NCI-H345 (cell line): ENCODE measurements at places on chromosomes 11 and 22.

GRCh38 chr11:95453616-95454171, 222.7 kb upstream of the SESN3 start:
- DNase-seq: peak; percentile 53

DNA sequence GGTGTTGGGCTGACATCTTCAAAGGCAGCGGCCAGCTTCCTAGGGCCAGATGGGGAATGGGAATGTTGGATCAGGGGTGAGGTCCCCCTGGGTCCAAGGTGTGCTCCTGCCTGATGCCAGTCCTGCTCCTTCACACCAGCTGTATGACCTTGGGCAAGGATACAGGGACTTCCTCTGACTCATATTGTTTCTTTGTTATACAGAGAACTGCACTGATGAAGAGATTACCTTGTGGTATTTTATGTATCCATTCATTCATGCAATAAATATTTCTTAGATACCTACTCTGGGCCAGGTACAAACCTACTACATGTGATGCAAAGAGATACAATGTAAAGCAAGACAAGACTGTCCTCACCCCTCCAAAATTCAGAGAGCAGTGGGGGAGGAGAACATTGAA, 3.9 kb upstream of the OPCML start:
- no peak for DNase-seq

- no peak for DNase-seq
Observed at GRCh38 chr22:46131151-46131587, 19.2 kb upstream of the PPARA start.

- no peak for DNase-seq
Observed at GRCh38 chr11:110053848-110054414, 39.3 kb upstream of the ZC3H12C start.

DNA sequence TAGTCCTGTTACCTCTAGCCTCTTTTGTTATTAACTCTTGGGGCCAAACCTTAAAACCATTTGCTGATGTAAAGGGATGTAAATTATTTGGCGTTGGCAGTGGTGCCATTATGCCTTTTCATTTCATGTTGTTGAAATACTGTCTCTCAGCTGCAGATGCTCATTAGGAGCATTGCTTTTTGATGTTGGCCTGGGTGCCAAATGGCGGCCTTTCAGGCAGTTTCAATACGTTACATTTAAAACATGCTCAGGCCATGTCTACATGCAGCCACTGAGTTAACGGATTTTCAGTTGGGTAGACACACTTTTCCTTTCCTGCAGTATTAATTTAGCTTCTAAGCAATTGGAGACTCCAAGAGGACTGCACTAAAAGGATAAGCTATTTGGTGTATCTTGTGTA, 5.3 kb downstream of the NCAM1 start:
- no peak for DNase-seq

DNA sequence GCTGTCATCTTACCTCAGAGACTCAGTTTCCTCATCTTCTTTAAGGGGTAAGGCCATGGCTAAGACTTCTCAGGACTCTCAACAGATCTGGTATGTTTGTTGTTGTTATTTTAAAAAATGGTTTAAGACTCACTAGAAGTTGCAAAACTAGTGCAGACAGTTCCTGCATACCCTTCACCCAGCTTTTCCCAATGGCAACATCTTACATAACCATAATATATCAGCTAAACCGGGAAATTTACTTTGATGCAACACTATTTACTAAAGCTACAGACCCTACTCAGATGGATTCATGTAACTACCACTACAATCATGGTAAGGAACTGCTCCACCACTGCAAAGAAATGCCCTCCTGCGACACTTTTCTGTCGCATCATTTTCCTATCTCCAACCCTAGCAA, 20.4 kb downstream of the LGR4 start:
- no peak for DNase-seq

GRCh38 chr11:41133023-41133422, 326.4 kb downstream of the LRRC4C start:
- no peak for DNase-seq

- no peak for DNase-seq
Observed at GRCh38 chr11:117724104-117724503, 72.9 kb downstream of the DSCAML1 start.

- no peak for DNase-seq
Observed at GRCh38 chr11:10900681-10901415, 43.0 kb upstream of the ZBED5 start.

GRCh38 chr11:36763187-36763586, 165.2 kb upstream of the RAG2 start:
- no peak for DNase-seq
